NCI-H1105 (cell line): ENCODE measurements at places on chromosomes 16 and 17.

- no peak for DNase-seq
Measured at GRCh38 chr17:76485569-76485968, 15.7 kb downstream of the RHBDF2 start.

DNA sequence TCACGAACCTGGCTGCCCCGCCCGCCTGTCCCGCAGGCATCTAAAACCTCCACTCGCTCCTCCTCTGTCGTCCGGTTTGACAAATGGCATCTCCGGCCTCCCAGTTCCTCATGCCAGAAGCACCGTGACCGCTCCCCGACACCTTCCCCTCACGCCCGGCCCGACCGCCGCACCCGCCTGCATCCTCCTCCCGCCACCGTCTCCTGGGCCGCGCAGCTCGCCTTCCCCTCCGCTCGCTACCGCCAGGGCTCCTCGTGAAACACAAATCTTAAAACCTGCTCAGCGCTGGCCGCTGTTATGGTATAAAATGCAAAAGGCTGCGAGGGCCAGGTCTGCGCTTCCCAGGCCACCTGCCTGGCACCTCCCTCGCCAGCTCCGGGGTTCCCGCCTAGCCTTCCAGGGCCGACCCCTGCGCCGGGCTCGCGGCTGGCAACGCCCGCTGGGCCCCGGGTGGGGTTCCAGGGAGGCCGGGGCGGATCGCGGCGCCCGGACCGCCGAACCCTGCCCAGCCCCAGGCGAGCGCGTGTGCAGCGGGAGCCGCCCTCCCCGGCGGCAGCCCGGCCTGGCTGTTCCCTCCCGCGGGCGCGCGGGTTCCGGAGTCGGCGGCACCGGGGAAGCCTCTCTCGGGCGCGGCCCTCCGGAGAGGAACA lies 488 bp downstream of the SPSB3 start:
- DNase-seq = no peak

GRCh38 chr16:11149011-11149616 lies 106.9 kb downstream of the SOCS1 start:
- DNase-seq = no peak

- no peak for DNase-seq
Measured at GRCh38 chr17:19311421-19312215, 50.9 kb downstream of the B9D1 start.

GRCh38 chr16:30351586-30352419 lies 3.3 kb downstream of the CD2BP2 start:
- no peak for DNase-seq

DNA sequence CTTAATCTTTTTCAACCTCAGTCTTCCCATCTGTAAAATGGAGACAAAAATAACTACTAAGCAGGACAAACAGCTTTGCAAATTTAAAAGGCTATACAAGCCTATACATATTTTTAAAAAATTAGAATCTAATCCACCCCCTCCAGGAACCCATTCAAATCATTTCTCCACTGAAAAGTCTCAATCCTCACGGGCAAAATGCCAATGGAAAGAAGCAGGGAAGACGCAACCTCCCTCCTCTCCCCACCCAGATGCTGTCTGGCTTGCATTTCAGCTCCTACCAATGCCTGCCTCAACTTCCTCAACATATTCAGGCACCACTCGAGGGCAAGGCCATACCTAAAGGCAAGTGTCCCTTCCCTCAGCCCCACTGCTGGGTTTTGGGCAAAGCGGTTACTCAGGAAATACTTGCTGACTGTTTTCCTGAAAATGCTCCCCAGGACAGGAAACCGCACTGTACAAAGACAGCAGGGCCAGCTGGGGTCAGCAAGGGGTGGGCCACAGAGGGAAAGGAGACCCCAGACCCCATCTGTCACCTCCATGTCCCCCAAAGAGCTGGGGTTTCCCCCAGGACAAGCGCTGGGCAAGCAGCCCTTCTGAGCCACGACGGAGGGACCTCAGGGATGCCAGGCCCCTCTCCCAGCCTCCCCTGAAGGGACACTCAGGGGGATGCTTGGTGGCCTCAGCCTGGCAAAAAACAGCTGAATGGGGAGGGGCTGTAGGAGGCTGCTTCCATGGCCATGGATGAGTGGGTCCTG lies 47.7 kb upstream of the DOC2B start:
- no peak for DNase-seq

DNA sequence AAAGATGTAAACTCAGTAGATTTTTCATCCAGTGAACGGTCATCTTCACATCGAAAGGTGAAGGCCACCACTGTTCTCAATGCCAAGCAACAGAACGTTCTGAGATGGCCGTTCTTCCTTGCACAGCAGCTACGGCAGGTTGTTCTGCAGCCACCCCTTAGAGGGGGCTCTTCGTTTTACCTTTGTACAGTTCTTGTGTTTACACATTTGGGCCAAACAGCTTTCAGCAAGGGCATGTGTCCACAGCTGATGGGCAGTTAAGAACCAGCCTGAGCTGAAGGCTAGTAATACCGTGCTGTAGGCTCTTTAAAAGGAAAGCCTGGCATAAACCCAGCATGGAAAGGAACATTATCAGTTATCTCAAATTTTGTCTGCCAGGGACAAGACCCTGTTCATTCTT lies 15.9 kb downstream of the PLD6 start:
- no peak for DNase-seq
